Activated CD4-positive, alpha-beta T cell treated with anti-CD3 and anti-CD28 coated beads, Interleukin-2, amount 10 ng/mL, durations not matched to agents 24 days and 14 days (primary cell): ENCODE measurements at places on chromosomes 7 and 10. TPM values are rescaled to one million over a fixed set of nuclear protein-coding genes. Genes with fewer than 3 reads are reported as not detected.
A peak's percentile ranks its signal among the peaks of the same experiment; 100 is the strongest.

GRCh38 chr7:35258868-35259522 lies 5.1 kb upstream of the TBX20 start:
- no peak for DNase-seq

DNA sequence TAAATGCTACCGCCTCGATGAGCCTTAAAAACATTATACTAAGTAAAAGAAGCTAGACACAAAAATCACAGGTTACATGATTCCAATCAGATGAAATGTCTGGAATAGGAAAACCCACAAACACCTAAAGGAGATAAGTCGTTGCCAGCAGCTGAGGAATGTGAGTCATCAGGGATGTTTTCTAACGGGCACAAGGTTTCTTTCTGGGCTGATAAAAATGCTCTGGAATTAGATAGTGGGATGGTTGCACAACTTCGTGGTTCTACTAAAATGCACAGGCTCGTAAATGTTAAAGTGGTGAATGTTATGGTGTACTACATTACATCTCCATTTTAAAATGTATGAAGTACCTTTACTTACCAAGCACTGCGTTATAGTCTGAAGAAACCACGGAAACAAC lies 9.7 kb downstream of the ABLIM1 start:
- DNase-seq: no peak

Gene FAM237B
- not detected in 2 replicates for total RNA-seq

DNA sequence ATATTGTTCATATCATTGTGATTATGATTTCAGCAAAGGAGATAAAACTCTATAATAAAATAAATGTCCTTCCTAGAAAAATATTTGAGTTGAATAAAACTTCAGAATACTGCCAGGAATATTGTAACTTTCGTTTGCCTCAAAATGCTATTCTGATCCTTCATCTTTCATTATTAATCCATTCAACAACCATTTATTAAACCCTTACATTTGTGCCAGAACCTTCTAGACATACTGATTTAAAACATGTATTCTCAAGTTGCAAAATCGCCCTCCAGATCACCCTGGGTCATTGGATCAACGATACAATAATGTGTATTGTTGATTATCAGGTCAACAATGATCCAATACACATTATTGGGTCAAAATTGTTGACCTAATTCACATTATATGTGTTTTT lies 759.8 kb downstream of the CNTNAP2 start:
- no peak for DNase-seq

Gene ARHGEF35
- 2.8 and 3.5 TPM in 2 replicates for total RNA-seq

Gene SLC26A3
- total RNA-seq: not detected in 2 replicates

DNA sequence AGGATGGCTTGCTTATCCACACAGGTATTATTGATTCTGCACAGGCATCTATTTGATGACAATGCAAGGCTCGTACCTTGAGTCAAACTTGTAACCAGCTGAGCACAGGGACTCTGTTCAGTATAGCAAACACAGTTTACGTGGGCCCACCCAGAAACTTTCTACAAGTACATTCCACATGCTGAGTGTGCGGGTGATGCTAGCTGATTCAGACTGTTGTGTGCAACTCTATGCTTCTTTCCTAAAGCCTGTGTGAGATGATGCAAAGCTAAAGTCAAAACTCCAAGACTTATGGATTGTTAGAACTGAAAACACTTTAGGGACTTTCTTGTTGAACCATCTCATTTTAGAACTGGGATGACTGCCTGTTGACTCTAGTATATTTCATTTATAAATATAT lies 21.5 kb upstream of the CALD1 start:
- DNase-seq: no peak

Gene SFRP4
- total RNA-seq: not detected in 2 replicates

- no peak for DNase-seq
These were observed 6.9 kb upstream of the UBE2H start for GRCh38 chr7:129959471-129960203.

- no peak for DNase-seq
These were observed 105.5 kb downstream of the ACTR3B start for GRCh38 chr7:152865011-152865410.

- no peak for DNase-seq
These were observed 232.6 kb downstream of the USP6NL start for GRCh38 chr10:11378835-11379234.

Gene HERPUD2
- 20.3 and 20.4 TPM in 2 replicates for total RNA-seq

- DNase-seq: no peak
These were observed 28.5 kb upstream of the ASCC1 start for GRCh38 chr10:72244573-72245038.

DNA sequence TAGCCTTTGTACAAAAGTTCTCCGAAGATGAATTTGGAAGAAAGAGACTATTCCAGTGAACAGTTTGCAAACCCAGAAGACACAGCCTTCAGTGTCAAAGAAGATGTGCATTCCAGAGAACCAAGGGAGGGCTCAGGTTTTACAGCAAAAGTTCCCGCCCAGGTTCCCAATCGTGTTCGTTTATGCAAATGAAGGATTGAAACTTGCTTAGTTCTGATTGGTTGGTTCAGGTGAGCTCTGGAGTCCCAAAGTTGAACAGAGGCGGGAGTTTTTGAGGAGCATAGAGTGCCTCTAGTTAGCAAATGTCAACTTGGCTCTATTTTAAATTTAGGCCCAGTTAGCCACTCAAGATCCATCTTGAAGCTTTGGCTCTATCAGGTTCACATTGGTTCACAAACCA lies 51.3 kb downstream of the TMEM270 start:
- DNase-seq: no peak

Gene HOXA7
- total RNA-seq: not detected in 2 replicates

Gene LUC7L2
- total RNA-seq: 164 and 172 TPM in 2 replicates

Gene A1CF
- not detected in 2 replicates for total RNA-seq

Gene MSMB
- total RNA-seq: not detected in 2 replicates

Gene STRA8
- total RNA-seq: not detected in 2 replicates

GRCh38 chr10:122172361-122173008 lies 98.6 kb upstream of the BTBD16 start:
- no peak for DNase-seq

Gene UPK3B
- total RNA-seq: 1.1 and 1.2 TPM in 2 replicates

GRCh38 chr7:134710854-134711624 lies 64.4 kb downstream of the BPGM start:
- peak; percentile 85 for DNase-seq

DNA sequence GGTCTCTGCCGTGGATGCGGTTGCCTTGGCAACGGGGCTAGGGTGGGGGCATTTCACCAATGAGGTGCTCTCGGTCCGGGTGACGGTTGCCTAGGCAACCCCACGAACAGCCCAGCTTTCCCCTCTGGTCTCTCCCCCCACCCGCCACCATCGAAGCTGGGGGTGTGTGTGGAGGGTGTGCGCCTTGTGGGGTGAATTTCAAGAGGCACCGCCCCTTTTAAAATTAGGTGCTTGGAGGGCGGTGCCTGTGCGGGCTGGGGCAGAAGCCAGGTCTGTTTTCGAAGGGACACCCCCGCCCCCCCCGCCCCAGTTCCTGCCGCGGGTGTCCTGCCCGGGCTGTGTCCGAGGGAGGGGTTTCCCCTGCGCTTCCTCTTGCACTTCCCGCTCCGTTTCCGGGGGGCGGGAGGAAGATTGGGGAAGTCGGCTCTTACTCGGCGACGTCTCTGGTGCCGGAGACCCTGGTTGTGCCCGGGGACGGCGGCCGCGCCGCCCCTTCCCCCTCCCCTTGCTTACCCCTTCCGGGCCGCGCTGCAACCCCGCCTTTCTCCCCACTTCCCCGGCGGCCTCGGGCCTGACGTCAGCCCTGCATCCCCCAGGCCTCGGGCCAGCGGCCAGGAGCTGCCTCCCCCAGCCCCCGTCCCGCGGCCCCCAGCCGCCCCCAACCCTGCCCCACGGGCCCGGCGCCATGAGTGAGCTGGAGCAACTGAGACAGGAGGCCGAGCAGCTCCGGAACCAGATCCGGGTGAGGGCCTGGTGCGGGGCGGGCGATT lies 2.2 kb downstream of the GNB2 start:
- peak; percentile 95 for DNase-seq

Gene GPR37
- total RNA-seq: not detected in 2 replicates

DNA sequence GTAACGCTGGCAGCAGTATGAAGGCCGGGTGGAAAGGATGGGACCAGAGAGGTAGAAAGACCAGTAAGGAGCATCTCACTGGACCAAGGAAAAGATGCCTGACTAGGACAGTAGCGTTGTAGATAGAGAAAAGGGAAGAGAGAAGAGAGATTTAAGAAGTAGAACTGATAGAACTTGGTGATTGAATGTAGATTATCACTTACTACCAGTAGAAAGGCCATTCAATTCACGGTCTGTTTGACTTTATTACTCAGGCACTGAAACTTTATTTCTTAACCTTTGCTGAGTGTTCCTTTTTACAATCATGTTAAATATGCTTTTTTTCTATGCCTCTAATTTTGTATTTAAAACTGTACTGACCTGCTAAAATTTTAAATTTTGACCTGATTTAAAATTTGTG lies 12.2 kb downstream of the MCU start:
- no peak for DNase-seq

Gene EXOC6
- total RNA-seq: 13.1 and 14.2 TPM in 2 replicates

Gene CCZ1
- 108 and 124 TPM in 2 replicates for total RNA-seq

DNA sequence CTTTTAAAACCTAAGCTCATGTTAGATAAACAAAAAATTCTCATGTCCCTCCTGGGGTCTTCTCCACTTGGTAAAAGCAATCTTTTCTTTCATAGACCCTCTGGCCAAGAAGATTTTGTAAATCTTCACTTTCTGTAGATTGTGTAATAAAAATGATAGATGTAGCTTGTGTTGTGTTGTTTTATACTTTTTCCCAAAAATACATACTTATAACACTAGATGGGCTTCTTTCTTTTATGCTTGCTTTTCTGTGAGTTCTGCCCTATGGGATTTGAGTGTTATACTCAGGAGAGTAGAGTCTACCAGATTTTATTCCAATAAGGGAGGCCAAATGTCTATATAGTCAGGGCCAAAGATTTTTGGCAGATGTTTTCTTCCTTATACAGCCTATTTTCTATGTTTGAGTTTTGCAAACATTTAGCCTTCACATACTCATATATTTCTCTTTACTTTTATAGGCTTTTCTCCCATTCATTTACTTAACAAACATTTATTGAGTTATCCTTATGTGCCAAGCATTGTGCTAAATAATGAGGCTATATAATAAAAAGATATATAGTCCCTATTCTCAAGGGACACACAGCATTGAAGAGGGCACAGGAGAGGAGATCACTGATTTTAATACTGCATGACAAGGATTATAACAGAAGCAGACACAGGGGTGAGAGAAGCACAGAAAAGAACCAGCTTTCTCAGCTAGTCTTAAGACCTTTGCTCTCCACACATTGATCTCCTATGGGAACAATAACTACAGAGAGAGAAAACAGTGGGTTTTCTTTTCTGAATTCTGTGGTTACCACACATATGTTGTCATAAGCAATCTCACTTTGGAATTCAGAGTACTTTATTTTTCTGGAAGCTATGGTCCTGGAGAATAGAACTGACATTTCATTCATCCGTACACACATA lies 58.0 kb upstream of the PNLIP start:
- DNase-seq: no peak

DNA sequence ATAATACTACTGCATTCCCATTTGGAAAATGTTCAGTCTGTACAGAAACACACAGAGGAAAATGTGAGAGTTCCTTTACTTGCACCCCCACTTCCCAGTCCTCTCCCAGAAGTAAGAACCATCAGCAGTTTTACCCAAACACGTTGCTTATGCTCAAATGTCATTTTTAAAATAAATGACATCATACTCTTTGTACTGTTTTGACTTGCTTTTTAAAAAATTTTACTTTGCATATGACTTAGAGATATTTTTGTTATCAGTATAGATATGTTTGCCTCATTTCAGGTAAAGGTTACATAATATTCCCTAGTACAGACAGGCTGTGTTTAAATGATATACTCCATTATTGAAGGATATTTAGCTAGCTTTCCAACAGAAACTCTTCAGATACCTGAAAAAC lies 13.5 kb upstream of the PTPRN2 start:
- DNase-seq: no peak

DNA sequence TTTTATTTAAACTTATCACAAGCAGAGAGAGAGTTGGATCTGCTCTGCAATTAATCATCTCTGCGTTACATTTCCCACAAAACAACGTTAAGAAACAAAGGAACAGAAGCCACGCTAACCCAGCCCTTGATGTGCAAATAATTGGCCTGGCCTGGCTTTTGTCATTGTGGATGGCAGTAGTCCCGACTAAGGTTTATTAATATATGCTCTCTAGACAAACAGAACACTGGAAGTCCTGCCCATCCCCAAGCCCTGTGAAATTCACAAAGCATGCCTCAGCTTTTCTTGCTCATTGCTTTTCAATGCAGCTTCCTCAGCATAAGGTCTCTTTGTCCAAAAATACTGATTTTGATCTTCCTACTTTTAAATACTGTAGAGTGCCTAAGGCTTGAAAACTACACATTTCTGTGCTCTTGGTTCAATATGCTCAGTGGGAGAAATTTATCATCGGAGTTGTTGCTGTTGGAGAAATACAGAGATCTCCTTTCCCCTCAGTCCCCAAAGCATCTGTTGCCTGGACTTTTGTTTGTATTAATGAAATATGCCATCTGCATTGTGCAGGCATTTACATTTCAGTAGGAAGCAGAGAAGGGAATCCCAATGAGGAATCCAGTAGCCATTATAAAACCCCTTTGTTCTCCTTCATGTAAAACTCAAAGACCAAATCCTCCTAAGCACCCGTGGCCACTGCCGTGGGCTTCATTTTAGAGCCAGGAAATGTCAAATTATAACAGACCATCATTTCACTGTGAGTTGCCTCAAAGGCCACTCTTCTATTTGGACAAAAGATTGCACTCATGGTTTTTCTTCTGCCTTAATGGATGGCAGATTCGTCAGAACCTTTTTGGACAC lies 61.1 kb downstream of the SORCS1 start:
- no peak for DNase-seq

- DNase-seq: no peak
These were observed 116.9 kb upstream of the ABI1 start for GRCh38 chr10:26977635-26978034.

- DNase-seq: no peak
These were observed 80.9 kb upstream of the POT1 start for GRCh38 chr7:125010540-125010939.

DNA sequence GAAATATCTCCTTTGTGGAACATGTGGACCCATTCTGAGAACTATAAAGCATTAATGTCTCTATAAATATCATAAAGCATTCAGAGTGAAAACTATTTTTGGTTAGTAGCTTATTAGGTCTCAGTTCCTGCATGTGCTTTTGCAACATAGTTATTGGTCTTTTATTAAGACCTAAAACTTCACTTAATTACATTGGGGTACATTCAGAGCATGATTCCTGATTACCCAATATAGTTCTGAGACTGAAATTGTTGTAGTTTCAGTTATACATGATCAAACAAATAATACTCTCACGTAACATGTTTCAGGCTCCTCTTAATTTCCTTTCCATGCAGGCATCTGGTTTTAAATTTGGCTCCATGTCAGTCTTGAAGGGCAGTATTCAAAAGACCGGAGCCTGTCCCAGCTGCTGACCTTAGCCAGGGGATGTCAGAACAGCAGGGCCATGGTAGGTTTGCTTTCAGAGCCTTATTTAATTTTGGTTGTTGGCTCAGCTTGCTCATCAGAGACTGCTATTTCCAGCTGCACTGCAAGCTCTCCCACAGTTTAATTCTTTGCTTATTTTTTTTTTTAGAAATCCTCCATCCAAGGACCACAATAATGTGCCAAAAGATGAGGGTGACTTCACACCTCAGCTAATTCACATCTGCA lies 447.8 kb upstream of the FZD8 start:
- DNase-seq: no peak

Gene NXPH1
- not detected in 2 replicates for total RNA-seq
